Lower leg skin (tissue), 4 donors: ENCODE measurements at places on chromosomes 2 and 18. TPM values are rescaled to one million over a fixed set of nuclear protein-coding genes. Genes with fewer than 3 reads are reported as not detected.
A peak's percentile ranks its signal among the peaks of the same experiment; 100 is the strongest.

DNA sequence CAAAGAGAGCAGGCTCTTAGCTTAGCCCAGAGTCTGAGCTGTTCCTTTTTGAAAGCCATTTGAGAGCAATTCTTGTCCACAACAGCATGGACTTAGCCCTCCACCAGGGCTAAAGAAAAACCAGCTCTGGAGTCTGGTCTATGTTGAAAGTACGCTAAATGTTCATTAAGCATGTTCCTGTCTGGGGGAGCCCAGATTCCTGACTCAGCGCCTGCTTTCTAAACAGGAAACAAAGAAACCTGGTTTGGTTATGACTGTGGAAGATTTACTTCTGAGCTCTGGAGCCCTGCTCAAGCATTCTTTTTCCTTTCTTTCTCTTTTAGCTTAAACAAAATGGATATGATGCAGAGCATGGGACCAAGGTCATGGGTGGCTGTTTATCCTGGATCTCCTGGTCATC is 279.8 kb downstream of the RBM43 start:
- DNase-seq = no peak

The UGP2 gene
- total RNA-seq = 153 TPM

The ZFAND2B gene
- 63.5 TPM for total RNA-seq

- no peak for DNase-seq
Measured at GRCh38 chr2:226891780-226892590, 56.1 kb downstream of the RHBDD1 start.

The IL1RN gene
- total RNA-seq = 120 TPM

DNA sequence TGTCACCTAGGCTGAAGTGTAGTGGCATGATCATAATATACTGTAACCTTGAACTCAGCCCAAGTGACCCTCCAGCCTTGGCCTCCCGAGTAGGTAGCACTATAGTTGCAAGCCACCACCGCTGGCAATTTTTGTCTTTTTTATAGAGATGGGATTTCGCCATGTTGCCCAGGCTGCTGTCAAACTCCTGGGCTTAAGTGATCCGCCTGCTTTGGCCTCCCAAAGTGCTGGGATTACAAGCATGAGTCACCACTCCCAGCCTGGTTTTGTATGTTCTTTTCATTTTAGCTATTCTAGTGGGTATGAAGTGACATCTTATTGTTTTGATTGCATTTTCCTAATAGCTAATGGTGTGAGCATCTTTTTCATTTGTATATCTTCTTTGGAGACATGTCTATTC is 11.3 kb upstream of the EXOC6B start:
- DNase-seq = peak; percentile 76

GRCh38 chr2:227889336-227889735 is 17.9 kb downstream of the DAW1 start:
- no peak for DNase-seq

DNA sequence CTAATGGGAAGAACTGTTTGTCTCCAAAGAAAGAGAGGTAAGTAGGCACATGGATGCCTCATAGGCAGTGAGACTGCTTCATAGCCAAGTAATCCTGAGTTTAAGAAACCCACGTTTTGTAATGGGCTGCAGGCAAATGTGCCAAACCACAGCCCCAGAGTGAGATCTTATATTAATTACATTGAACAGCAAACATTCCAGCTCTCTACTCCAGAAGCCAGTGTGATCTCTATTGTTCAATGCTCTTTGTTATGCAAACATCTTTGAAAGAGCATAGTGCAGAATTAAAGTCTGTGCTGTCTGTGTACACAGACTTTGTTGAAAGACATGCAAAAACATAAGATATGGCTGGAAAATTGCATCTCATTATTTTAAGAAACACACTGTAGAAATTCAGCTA is 720.8 kb upstream of the REG3G start:
- DNase-seq = no peak

- no peak for DNase-seq
Measured at GRCh38 chr2:222703886-222704285, 32.4 kb downstream of the MOGAT1 start.

- no peak for DNase-seq
Measured at GRCh38 chr2:28697602-28698149, 54.0 kb upstream of the PPP1CB start.

GRCh38 chr2:161246281-161246680 is 61.9 kb upstream of the PSMD14 start:
- DNase-seq = no peak

- no peak for DNase-seq
Measured at GRCh38 chr2:96863575-96864342, 5.9 kb upstream of the ANKRD39 start.

The CBLN2 gene
- total RNA-seq = 0.46 TPM

- no peak for DNase-seq
Measured at GRCh38 chr18:56575819-56576663, 62.4 kb downstream of the TXNL1 start.

The SAG gene
- not detected for total RNA-seq

The POTEJ gene
- total RNA-seq = not detected
